GM23338 (cell line): ENCODE measurements at places on chromosomes 6 and 20. TPM values are rescaled to one million over a fixed set of nuclear protein-coding genes. Genes with fewer than 3 reads are reported as not detected.

The UCKL1 gene
- polyA plus RNA-seq: 82.5 and 89.3 TPM in 2 replicates

The APCDD1L gene
- polyA plus RNA-seq: 1.3 and 1.8 TPM in 2 replicates

The HAO1 gene
- polyA plus RNA-seq: not detected in 2 replicates

The KCNQ2 gene
- 67.9 and 68.5 TPM in 2 replicates for polyA plus RNA-seq

The SPATS1 gene
- not detected in 2 replicates for polyA plus RNA-seq

The TRIM31 gene
- polyA plus RNA-seq: 0.10 and 0.26 TPM in 2 replicates

The SRSF12 gene
- polyA plus RNA-seq: 2.3 and 3.6 TPM in 2 replicates

The NKX2-2 gene
- not detected in 2 replicates for polyA plus RNA-seq

The CFAP61 gene
- polyA plus RNA-seq: 0.21 TPM in 1 of 2 replicates, not detected in the other

The TP53TG5 gene
- not detected in 2 replicates for polyA plus RNA-seq

The FABP7 gene
- polyA plus RNA-seq: 14.5 and 15.7 TPM in 2 replicates

The ABHD12 gene
- polyA plus RNA-seq: 40.2 and 40.8 TPM in 2 replicates

The VSX1 gene
- not detected in 2 replicates for polyA plus RNA-seq

The PSORS1C1 gene
- not detected in 2 replicates for polyA plus RNA-seq

The HTR1B gene
- 0.10 and 0.19 TPM in 2 replicates for polyA plus RNA-seq

The SLC35B3 gene
- 8.7 and 9.0 TPM in 2 replicates for polyA plus RNA-seq

The ATP9A gene
- polyA plus RNA-seq: 0.68 and 0.94 TPM in 2 replicates

The LZTS3 gene
- 9.7 and 10.7 TPM in 2 replicates for polyA plus RNA-seq

The NKAPL gene
- 2.9 and 3.2 TPM in 2 replicates for polyA plus RNA-seq

The LPIN3 gene
- 6.1 and 6.5 TPM in 2 replicates for polyA plus RNA-seq

The RSPO3 gene
- 0.30 TPM in 1 of 2 replicates, not detected in the other for polyA plus RNA-seq

The RAD21L1 gene
- polyA plus RNA-seq: 0.38 and 0.95 TPM in 2 replicates

The BPI gene
- not detected in 2 replicates for polyA plus RNA-seq

The CNR1 gene
- polyA plus RNA-seq: 0.71 and 1.0 TPM in 2 replicates

The B4GALT5 gene
- polyA plus RNA-seq: 19.1 and 20.1 TPM in 2 replicates

The SERPINB6 gene
- 25.9 and 26.0 TPM in 2 replicates for polyA plus RNA-seq

The C20orf204 gene
- 0.68 and 0.82 TPM in 2 replicates for polyA plus RNA-seq

The BNIP5 gene
- not detected in 2 replicates for polyA plus RNA-seq

The TMEM217 gene
- polyA plus RNA-seq: 0.77 and 1.3 TPM in 2 replicates

The TAB2 gene
- polyA plus RNA-seq: 19.8 and 21.7 TPM in 2 replicates

The ENPP5 gene
- polyA plus RNA-seq: 7.3 and 8.5 TPM in 2 replicates

The CDH4 gene
- 1.2 TPM in 2 replicates for polyA plus RNA-seq
